ENCODE measurements at places on chromosomes 2 and 18.

DNA sequence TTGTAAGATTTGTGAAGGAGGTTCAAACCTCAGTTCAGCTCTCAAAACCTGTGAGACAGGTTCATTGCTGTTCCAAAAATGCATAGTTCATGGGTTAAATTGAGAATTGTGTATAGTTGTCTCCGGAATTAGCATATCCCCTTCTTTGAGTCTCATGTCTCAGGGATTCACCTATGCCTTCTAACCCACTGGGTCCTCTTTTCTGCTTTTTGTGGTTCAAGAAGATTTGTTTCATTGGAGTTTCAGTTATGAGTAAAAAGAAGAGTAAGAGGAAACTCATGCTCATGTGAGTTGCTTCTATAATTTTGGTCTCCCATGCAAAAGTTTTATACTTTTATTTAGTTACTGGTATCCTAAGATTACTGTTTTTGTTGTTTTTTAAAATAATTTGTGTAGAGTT is 1219.8 kb upstream of the ZEB2 start:
- no peak for DNase-seq

DNA sequence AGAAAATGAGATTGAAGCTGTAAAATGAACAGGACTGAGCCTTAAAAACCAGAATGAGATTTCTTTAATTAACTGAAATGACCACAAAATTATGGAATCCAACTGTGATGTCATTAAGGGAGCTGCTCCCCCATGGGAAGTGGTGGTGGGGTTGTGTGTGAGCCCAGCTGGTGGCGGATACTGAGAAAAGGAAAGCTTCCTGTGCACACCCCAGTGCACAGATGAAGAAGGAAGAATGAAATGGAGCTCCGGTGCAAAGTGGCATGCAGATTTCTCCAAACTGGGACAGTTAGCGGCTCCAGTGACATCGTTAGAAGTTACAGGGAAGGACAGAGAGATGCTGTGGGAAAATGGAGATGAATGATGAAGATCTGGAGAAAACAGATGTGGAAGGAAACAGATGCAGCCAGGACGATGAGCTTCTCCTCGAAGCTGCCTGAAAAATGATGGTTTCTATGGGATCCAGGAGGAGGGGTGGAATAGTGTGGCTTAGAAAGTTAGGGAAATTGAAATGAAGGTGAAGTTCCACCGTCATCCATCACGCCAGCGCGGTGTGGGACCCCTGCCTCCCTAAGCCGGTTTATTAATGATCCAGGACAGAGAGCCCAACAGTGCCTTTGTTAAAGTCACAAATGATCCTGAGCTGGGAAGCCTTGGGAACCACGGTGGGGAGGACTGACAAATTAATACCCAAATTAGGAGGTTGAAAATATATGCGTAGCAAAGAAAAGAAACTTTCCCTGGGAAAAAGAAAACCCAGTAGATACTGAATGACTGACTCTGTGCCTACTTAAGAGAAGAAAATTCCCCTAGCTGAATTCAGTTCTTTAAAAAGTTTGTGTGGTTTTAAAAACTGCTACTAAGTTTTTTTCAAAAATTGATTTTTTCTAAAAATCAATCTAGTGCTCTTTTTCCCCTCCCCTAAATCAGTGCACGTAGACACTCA is 77.2 kb downstream of the TSN start:
- no peak for DNase-seq

- DNase-seq, result no peak
Observed at GRCh38 chr2:238856713-238857567, 9.1 kb downstream of the TWIST2 start.

DNA sequence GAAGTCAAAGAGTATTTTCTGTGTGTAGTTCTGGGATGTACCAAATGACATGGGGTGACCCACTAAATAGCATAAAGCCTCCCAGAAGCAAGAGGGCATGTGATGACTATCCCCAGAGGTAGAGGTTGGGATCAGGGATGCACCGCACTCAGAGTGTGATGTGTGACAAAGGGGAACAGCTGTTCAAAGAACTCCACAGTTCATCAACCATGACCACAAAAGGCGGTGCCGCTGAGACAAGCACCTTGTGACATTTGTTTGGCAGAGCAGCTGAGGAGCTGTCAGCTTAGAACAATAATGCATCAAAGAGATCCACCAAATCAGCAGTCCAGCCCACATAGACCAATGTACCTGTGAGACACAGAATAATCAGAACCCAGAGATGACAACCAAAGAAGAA is 81.3 kb downstream of the VWC2L start:
- DNase-seq, result no peak

DNA sequence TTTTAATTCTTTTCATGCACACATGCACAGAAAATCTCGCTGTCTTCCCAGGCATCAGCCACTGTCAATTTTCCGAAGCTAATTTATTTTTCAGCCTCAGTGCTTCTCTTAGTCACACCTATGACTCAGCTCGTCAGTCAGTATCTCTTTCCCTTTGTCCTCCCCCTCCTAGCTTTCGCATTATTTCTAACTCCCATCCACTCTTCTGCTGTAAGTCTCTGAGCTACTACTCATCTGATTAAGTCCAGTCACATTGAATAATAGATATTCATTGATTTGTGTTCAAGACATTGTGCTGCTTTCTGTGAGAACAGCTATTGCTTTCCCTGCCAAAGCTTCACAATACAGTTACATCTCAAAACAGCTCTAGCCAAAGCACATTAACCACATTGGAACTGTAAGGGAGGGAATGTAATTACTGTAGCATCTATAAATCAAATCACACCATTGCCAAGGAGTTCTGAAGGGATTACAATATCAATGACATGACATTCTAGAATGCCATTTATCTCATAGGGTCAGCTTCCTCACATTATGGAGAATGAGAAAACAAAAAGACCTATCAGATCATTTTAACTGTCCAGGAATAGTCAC is 89.4 kb downstream of the SCN3A start:
- no peak for DNase-seq

- no peak for DNase-seq
Observed at GRCh38 chr2:14565666-14566065, 66.9 kb upstream of the LRATD1 start.

DNA sequence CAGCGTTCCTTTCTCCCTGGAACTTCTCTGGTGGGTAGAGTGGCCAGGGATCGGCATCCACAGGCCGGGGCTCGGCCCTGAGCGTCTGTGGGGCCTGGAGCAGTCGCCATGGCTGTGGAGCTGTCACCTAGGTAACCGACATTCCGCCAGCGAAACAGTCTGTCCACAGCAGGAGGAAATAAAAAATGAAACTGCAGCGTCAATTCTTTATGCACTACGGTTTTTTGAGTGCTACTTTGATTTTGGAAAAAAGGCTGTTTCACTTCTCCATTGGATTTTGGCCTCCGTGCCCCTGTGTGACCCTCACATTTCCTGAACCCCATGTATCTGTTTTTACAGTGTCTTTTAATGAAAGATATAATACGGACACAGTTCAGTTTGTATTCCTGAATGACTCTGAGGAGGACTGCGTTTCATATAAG is 163.4 kb downstream of the LDLRAD4 start:
- DNase-seq, result no peak

DNA sequence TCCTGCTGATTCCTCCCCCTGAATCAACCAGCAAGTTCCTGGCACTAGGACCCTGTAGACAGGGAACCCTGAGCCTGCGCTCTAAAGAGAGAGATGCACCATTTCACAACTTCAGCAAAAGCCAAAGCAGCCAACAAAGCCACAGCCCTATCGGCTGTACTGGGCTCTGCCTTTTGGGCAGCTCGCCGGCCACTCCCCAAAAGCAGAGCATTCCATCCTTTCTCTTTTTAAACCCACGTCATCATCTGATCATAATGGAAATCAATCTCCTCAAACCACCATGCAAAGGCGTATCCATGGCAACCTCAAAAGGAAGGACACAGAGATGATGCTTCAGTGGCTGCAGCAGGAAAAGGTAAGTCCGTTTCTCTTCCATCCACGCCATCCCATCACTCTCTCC is 5.3 kb upstream of the DCTN1 start:
- no peak for DNase-seq

GRCh38 chr18:23710068-23710527 is 20.8 kb downstream of the LAMA3 start:
- no peak for DNase-seq

DNA sequence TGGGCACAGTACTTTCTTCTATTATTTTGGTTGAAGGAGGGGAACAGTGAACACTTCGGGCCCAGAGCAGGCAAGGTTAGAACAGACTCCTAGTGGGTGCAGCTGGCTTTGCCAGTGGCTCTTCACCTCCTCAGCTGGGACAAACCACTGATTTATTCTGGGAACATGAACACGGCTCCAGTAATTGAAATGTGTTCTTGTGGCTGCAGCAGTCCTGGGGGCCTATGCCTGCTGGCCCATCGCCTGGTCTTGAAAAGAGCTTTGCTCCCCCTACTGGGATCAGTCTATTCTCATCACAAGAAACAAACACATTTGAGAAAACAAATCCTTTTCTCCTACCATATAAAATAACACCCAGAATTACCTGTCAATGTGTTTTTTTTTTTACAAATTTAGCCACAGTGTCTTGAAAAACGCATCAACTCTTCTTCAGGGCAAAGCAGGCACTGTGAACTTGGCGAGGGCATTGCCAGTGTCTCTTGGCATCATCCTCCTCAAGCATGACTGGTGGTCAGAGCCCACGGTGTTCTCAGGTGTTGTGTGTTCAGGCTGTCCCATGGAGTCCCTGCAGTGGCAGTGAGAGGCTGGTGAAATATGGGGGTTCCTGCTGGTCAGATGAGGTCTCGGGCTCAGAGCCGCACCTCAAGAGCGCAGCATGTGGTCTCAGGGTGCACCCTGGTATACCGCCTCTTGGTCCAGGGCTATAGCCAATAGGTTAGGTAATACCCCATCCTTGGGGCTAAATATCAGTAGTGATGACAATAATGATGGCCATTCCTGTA is 51.3 kb downstream of the RNF144A start:
- no peak for DNase-seq

- DNase-seq, result no peak
Observed at GRCh38 chr2:221655300-221655699, 83.2 kb upstream of the EPHA4 start.

DNA sequence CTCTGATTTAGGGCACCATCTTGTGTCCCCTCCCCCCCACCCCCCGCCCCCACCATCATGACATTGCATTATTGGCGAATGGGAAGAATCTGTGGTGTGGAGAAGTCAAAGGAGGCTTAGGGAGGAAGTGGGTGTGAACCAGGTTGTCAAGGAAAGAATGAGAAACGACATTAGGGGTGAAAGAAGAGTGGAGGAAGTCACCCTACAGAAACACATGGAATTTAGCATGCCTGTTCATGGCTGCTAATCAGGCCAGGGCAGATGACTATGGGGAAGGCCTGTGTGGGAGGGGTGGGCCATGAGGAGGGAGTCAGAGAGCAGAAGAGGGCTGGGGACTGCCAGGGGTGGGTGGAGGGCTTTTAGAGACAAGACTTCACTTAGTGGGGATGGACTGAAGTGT is 81.6 kb downstream of the AOX1 start:
- no peak for DNase-seq

- no peak for DNase-seq
Observed at GRCh38 chr18:69267895-69268294, 132.8 kb upstream of the DOK6 start.

GRCh38 chr18:56804395-56804794 is 153.2 kb downstream of the WDR7 start:
- no peak for DNase-seq

DNA sequence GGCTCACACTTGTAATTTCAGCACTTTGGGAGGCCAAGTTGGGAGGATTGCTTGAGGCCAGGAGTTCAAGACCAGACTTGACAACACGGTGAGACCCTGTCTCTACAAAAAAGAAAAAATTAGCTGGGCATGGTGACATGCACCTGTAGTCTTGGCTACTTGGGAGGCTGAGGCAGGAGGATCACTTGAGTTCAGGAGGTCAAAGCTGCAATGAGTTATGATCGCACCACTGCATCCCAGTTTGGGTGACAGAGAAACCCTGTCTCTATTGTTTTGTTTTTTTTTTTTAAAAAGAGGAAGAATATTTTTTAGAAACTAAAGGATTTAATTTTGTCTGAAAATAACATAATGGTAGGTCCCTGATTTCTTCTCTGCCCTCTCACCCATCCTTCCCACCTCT is 79.4 kb upstream of the TMEM200C start:
- DNase-seq, result no peak

- no peak for DNase-seq
Observed at GRCh38 chr2:5036256-5036655, 655.9 kb upstream of the SOX11 start.
